Placental epithelial cell (primary cell): ENCODE measurements at places on chromosomes 3 and 15. TPM values are rescaled to one million over a fixed set of nuclear protein-coding genes. Genes with fewer than 3 reads are reported as not detected.

The RLBP1 gene
- total RNA-seq = not detected in 2 replicates

The FBXO40 gene
- total RNA-seq = not detected in 2 replicates

The SLC25A26 gene
- 29.1 and 29.4 TPM in 2 replicates for total RNA-seq

The ISLR gene
- total RNA-seq = 0.39 TPM in 1 of 2 replicates, not detected in the other

The ITIH1 gene
- total RNA-seq = not detected in 2 replicates

The CHRFAM7A gene
- 1.2 TPM in 1 of 2 replicates, not detected in the other for total RNA-seq

The SLC51A gene
- not detected in 2 replicates for total RNA-seq

The LDHAL6B gene
- total RNA-seq = not detected in 2 replicates

The GFM1 gene
- 24.3 and 47.3 TPM in 2 replicates for total RNA-seq

The PIGZ gene
- total RNA-seq = 1.7 and 2.7 TPM in 2 replicates

The PIK3R4 gene
- 24.8 and 28.7 TPM in 2 replicates for total RNA-seq

The CSPG4 gene
- 3.9 and 7.5 TPM in 2 replicates for total RNA-seq

The TEX55 gene
- total RNA-seq = not detected in 2 replicates

The C3orf85 gene
- total RNA-seq = not detected in 2 replicates

The HPS3 gene
- 22.8 and 29.8 TPM in 2 replicates for total RNA-seq

The EPB42 gene
- not detected in 2 replicates for total RNA-seq

The THSD4 gene
- total RNA-seq = 44.8 and 67.5 TPM in 2 replicates

The ALDH1A3 gene
- total RNA-seq = 12.7 and 73.0 TPM in 2 replicates

The DAZL gene
- total RNA-seq = under 0.01 and 0.22 TPM in 2 replicates

The STARD5 gene
- total RNA-seq = 5.7 and 7.9 TPM in 2 replicates

The GRAMD2A gene
- 86.4 and 116 TPM in 2 replicates for total RNA-seq

The SHC4 gene
- total RNA-seq = 0.22 and 0.79 TPM in 2 replicates

The MUC4 gene
- total RNA-seq = 4.7 and 18.8 TPM in 2 replicates

The HRG gene
- total RNA-seq = not detected in 2 replicates

The CHRNA7 gene
- total RNA-seq = under 0.01 TPM in 1 of 2 replicates, not detected in the other

The PLEKHO2 gene
- total RNA-seq = 22.3 and 26.7 TPM in 2 replicates
